T-helper 2 cell treated with Interferon-gamma antibody and Interleukin-4, amounts not matched to agents 100 ng/mL and 5 ng/mL, for 36 hours (primary cell): ENCODE measurements at places on chromosomes 12 and 14. TPM values are rescaled to one million over a fixed set of nuclear protein-coding genes. Genes with fewer than 3 reads are reported as not detected.

Gene RIMKLB
- 0.93 and 1.3 TPM in 2 replicates for total RNA-seq

Gene SLC10A1
- not detected in 2 replicates for total RNA-seq

Gene GPRC5D
- total RNA-seq: not detected in 2 replicates

Gene OASL
- 10.5 and 10.6 TPM in 2 replicates for total RNA-seq

Gene CACNA2D4
- total RNA-seq: 12.3 and 15.3 TPM in 2 replicates
